ENCODE measurements at places on chromosomes 13 and 19.

GRCh38 chr13:102089177-102089576 is 312.7 kb downstream of the FGF14 start:
- DNase-seq: peak; percentile 3

- no peak for DNase-seq
Measured at GRCh38 chr13:106533943-106534638, 1.4 kb downstream of the EFNB2 start.

DNA sequence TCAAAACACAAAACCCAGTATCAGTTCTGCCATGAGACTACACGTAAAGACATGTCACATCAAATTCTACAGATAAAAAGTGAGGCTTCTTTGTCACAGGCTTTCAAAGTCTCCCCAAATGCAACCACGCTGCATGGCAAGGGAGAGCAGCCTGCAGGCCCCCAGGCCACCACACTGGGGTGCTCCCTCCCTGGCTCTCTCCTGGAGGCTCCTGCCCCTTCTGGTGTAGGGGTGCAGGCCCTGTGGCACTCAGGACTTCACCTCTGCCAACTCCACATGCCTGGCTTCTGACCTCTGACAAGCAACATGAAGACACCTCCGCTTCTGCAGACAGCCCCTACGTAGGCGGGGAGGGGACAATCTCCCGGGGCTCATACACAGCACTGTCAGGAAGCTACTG is 14.3 kb downstream of the AKAP8 start:
- no peak for DNase-seq

GRCh38 chr13:101230271-101230890 is 185.9 kb downstream of the NALCN start:
- DNase-seq: no peak

DNA sequence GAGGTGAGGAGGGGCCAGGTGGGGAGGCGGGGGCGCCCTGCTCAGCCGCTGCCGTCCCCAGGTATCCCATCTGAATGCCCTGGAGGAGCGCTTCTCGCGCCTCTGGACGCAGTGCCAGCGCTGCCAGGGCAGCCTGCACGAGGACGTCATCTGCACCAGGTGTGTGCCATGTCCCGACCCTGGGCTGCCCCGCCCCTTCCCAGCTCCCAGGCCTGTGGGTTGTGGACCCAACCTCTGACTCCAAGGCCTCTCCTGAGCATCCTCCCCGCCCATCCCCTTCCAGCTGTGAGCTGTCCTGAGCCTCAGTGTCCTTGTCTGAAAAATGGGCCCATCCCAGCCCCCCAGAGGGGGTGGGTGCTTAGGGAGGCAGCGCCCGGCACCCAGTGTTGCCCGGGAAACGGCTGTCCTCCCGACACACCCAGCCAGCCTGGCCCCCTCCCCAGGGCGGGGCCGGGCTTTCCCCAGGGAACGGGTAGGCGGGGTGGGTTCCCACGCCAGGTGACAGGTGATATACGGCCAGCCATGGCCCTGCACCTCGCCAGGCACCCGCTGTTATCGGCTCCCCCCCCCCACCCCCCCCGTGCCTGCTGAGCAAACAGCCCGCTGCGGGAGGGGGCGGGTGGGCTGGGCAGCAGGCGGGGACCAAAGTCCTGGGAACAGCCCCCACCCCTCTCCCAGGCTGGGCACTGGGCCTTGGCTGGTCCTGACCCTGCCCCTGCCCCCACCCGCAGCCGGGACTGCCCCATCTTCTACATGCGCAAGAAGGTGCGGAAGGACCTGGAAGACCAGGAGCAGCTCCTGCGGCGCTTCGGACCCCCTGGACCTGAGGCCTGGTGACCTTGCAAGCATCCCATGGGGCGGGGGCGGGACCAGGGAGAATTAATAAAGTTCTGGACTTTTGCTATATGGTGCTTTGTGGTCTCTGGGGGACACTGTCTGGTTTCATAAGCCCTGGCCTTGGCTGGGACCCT is 1.3 kb upstream of the SPIB start:
- no peak for DNase-seq

DNA sequence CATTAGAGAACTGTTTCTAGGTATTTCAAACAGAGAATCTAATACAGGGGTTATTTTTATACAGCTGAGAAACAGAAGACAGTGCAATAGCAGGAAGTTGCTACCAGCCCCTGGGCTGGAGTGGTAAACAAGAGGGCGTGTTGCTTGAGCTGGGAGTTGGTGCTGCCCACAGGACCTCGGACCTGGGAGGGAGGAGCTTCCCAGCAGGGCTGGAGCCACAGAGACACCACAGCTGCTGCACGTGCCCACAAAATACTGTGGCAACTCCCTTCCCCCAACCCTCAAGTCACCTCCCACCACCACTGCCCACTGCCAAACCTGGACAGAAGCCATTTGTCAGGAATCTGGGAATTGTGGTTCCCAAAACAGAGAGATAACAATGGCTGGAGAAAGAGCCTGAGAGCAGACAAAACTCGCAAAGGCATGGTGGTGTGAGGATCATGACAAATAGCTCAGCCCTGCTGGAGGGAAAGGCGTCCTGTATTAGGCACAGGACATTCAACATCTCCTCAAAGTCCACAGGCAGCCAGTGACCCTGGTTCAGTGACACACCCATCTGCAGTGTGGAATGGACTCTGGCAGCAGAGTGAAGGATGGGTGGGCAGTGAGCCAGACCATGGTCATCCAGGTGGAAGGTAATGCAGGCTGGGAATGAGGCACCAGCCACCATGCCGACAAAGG is 57.2 kb downstream of the SPATA13 start:
- DNase-seq: no peak

DNA sequence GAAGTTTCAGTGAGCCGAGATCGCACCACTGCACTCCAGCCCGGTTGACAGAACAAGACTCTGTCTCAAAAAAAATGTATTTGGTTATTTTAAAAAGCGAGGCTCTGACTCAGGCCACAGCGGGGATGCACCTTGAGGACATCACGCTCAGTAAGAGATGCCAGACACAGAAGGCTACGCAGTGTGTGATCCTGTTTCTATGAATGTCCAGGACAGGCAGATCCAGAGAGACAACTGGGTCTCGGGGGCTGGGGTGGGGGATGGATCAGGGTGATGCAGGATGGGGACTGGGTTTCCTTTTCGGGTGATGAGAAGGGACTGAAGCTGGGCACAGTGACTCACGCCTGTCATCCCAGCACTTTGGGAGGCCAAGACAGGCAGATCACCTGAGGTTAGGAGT is 5.4 kb downstream of the MED16 start:
- DNase-seq: no peak

DNA sequence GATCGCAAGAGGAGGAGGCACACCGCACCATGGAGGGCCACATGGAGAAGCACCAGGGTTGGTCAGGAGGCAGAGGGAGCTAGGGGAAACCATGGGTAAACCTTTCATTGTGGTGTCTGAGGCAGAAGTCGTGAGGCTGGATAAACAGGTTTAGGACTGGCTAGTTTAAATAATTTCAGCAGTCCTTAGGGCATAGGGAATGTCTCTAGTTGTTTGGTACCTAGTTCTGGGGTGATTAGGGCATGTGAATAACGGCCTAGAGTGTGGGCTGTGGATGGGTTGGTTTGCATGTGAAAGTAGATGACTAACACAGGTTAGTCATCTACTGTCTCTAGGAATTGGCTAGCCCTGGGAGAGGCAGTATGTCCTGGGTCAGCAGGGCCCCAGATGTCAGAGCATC is 102.3 kb downstream of the STOML3 start:
- DNase-seq: peak; percentile 60

DNA sequence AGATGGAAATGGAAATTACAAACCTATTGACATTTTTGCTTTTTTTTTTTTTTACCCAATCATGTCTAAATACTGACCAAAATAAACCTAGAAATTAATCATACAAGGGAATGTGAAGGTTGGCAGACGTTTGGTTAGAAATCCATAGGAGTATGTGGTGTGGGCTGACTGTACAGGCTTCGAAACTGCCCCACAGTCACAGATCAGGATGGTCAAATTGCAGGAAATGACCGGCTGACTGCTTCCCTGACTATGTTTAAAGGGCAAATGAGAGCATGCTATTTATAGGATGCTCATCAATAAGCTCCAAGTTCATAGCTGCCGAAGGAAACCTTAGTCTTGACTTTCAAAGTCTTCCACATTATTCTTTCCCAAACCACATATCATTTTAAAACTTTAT is 118.4 kb downstream of the COG6 start:
- DNase-seq: no peak

GRCh38 chr13:104875038-104875754 is 1660.3 kb downstream of the EFNB2 start:
- DNase-seq: no peak

DNA sequence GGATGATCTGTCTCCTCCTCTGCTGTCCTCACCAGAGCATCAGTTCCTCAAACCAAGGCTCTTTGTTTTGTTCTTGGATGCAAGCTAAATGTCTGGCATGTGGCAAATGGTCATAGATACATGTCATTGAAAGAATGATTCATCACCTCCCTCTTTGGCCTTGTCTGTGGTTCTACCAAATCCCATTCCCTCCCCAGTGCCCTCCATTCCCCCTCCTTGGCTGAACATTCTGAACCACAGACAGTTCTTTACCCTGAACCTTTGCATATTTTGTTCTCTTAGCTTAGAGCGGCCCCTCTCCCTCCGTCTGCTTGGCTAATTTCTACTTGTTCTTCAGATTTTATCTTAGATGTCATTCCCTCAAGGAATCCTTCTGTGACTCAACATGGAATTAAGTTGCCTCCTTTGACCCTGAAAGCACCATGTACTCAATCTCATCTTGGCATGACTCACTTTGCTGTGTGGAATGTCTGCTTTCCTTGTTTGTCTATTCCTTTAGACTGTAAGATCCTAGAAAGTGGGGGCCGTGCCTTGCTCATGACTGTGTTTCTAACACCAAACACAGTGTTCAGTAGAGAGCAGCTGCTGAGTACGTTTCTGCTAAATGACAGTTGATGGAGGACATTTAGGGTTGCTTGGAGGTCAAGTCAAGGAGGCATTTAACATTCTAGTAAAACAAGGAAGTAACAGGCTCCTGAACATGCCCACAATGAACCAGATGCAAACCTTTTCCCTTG is 8.1 kb downstream of the ALOX5AP start:
- DNase-seq: peak; percentile 99

GRCh38 chr19:55225415-55225958 is 3.1 kb downstream of the TMEM86B start:
- DNase-seq: no peak

GRCh38 chr13:38970380-38971051 is 20.1 kb downstream of the STOML3 start:
- DNase-seq: no peak

- DNase-seq: no peak
Measured at GRCh38 chr19:13208672-13209483, 58.7 kb downstream of the IER2 start.

DNA sequence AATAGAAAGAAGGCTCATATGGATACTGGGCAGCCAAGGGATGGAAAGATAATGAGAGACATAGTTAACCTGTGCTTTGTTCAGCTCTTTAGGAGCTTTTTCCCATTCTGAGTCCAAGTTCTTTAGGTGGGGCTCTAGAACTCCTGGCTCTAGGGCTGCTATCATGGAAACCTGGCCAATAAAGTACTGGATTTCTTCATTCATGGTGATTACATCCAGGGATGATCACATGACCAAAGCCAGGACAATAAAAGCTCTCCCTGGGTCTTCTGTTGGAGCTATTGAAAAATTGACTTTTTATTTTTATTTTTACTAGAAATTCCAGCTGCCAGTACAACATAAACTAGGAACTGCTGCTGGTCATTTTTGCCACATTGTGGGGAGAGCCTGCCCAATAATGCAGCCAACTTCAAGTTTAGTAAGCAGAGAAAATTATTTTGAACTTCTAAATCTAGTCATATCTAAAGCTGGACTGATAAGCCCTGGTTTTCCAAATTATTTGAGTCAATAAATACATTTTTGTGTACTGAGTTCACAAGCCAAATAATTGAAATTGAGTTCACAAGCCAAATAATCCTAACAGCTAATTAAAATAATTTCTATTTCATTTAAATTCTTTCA is 224.9 kb upstream of the STARD13 start:
- no peak for DNase-seq

DNA sequence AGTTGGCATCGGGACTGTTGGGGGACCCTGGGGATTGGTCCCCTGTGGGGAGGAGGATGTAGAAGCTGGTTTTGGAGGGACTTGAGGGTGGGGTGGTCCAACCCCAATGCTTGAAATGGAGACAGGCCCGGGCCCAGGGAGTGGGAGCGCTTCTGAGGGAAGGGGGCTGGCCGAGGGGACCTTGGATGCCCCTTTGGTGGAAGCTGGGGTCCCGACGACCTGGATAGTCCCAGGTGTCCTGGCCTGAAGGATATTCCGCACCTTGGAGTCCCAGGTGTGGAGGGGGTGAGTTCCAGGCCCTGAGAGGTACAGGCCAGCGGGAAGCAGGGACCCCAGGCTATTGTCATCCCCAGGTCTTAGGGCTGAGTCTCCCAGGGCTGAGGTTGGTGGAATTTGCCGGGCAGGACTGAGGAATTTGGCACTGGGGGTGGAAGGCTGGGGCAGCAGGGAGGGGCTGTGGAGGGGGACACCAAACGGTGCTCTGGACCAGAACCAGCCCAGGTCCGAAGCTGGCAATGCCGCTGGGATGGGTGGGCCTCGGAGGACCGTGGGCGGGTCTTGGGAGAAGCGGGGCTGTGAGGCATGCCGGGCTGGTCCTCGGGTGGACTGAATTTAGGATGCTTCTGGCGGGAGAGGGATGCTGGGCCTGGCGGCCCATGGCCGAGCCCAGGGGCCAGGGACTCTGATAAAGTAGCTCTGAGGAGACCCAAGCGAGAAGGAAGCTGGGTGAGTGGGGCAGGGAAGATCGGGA is 1.8 kb downstream of the HDGFL2 start:
- no peak for DNase-seq

DNA sequence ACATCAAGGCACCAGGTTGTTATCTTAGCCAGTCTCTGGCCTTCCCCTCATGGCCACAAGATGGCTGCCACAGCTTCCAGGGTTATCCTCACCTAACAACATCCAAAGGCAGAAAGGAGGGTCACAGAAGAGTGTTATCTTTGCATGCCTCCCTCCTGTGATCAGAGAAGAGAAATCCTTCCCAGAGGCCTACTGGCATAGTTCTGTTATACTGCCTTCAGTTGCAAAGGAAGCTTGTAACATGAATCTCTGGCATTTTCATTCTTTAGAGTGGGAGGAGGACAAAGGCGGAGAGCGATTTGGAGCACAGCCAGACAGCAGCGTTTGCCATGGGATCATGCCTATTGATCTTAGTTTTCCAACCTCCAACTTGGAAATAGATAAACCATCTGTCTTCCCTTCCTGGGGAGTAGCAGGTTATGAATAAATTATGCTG is 135.7 kb downstream of the DNAJC15 start:
- peak; percentile 8 for DNase-seq

GRCh38 chr13:110772091-110772984 is 58.8 kb downstream of the ING1 start:
- no peak for DNase-seq

GRCh38 chr13:51003642-51004041 is 94.1 kb downstream of the RNASEH2B start:
- no peak for DNase-seq

DNA sequence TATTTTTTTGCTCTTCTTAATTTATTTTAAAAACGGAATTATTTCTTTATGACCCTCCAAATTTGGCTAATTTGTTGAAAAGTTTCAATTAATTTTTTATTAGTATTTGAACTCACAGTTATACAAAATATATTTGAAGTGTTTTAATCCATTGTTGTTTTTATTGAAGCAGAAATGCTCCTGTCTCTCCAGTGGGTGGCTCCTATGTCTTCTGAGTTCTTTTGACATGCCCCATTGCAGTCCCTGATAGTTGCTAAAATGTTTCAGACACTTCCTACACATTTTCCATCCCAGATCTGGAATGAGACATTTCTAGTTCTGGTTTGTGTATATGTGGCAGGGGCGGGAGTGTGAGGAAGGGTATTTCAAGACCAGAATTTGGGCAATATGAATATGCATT is 579.4 kb upstream of the PRR20A start:
- no peak for DNase-seq

Measured in kidney glomerular epithelial cell (primary cell).